ENCODE measurements at places on chromosomes 5 and 9.

DNA sequence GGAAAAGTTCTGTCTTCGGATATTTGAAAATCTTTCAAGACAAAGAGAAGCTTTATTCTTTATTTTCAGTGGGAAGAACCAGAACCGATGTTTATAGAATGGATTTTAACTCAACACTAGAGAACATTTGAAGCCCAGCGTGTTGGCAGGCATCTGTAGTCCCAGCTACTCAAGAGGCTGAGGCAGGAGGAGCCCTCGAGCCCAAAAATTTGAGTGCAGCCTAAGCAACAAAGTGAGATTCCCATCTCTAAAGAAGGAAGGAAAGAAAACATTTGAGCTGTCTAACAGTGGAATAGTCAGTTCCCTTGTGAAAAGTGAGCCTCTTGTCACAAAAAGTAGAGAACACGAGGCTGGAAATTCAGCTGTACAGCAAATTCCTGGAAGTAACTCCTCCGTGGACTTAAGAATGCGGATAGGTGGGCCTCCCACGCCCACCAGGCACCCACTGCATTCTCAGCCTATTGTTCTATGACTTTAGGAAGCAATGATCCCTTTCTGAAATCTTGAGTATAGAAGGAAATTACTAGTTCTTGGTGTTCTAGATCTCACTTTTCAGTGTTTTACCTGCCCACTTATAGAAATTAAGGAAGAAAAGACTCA, 2.3 kb upstream of the PTPDC1 start:
- no peak for DNase-seq

DNA sequence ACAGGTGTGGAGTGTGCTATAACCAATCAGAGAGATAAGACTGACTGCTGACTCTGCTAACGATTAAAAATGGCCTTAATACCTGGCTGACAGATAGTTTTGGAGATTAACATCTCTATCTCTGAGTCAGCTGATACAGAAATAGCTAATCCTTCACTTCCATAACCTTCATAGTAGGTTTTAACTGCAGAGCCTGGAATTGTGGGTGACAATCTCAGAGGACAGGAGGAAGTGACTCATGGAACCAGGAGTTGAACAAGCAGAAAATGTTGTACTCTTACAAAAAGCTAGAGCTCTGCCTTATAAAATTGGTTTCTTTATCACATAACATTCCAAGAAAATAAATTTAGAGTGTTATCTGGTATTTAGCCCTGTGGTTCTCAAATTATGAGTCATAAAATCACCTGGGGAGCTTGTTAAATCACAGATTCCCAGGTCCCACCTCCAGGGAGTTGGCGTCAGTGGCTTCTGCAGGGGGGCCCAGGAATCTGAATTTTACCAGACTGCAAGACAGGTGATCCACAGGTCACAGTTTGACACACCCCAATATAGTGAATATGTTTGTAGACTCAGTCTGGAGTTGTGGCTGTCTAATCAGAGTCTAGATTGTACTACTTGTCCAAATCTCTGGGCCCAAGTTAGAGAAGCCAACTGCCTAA, 44.4 kb upstream of the AFAP1L1 start:
- DNase-seq, result no peak

DNA sequence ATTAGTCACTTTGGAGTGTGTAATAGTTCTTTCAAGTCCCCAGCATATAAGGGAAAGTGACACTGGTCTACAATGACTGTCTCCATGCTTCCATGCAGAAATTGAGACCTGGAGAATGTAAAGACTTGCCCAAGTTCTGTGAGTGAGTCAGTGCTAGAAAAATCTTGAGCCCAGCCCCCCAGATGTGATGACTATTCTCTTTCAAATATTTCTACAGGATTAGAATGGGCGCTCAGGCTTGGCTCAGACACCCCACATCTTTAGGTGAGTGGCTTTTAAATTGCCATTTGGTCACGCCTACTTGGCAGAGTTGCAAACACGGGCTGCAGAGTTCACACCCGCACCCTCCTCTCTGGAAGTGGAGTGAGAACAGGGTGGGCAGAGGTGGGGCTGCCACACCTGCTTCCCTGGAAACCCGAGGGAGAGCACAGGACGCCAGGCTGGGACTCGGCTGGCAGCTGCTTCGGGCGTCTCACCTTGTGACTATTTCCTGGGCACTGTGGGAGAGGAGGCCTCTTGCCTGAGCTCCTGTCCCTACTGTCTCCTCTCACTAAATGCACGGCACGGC, 37.6 kb downstream of the ROPN1L start:
- DNase-seq, result no peak

- DNase-seq, result no peak
Measured at GRCh38 chr5:113612060-113612496, 98.6 kb downstream of the YTHDC2 start.

GRCh38 chr5:132132138-132132537, 58.5 kb downstream of the CSF2 start:
- no peak for DNase-seq

DNA sequence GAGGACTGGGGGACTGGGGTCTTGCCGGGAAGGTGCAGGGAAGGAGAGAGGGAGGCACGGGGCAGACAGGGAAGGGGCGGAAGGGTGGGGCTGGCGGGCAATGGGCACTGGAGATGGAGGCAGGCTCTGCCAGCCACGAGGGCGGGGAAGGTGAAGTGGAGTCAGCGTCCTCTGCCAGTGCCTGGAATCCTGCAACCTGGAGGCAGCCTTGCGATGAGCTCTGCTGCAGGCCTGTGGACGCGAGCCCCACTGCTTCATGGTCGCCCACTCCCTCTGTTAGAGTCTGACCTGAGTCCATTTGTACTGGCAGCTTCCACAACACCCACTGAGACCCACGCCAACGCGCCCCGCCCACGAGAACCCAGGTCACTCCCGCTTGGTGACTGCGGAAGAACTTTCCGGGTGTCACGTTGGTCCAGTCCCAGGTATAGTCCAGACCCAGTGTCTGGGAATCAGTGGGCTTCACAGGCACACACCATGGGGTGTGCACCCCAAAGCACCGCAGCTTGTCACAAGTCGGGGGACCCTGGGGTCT, 106.4 kb upstream of the PPP1R26 start:
- no peak for DNase-seq

DNA sequence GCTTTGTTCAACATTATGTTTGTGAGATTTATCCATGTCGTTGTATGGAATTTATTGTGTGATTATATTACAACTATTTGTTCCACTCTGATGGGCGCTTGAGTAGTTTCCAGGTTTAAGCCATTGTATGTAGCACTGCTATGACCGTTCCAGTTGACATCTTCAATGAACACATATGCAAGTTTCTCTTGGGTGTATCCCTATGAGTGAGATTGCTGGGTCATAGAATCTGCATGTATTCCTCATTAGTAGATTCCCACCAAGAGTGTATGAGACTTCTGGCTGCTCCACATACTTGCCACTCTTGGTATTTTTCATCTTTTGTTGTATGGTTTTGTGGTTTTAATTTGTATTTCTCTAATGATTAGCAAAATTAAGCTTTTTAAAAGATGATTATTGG, 22.9 kb downstream of the NUP214 start:
- DNase-seq, result no peak

DNA sequence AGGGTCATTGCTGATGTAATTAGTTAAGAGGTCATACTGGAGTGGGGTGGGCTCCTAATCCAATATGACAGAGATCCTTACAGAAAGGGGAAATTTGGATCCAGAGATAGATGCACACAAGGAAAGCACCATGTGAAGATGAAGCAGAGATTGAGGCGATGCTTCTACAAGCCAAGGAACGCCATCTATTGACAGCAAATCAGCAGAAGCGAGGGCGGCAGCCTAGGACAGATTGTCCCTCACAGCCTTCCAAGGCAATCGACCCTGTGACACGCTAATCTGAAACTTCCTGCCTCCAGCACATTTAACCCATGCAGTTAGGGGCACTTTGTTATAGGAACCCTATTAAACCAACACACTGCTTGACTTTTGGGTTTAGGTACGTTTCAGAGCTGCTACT, 285.1 kb upstream of the DAP start:
- DNase-seq, result no peak

- DNase-seq, result no peak
Measured at GRCh38 chr9:17387565-17387964, 191.3 kb upstream of the SH3GL2 start.

- DNase-seq, result no peak
Measured at GRCh38 chr9:81902626-81903025, 25.6 kb upstream of the SPATA31D4 start.

- no peak for DNase-seq
Measured at GRCh38 chr9:90092508-90092907, 487.7 kb downstream of the GADD45G start.

All from endothelial cell (in vitro differentiated cells).